Tongue (tissue), 3 donors: ENCODE measurements at places on chromosomes 12 and 14. TPM values are rescaled to one million over a fixed set of nuclear protein-coding genes. Genes with fewer than 3 reads are reported as not detected.

DNA sequence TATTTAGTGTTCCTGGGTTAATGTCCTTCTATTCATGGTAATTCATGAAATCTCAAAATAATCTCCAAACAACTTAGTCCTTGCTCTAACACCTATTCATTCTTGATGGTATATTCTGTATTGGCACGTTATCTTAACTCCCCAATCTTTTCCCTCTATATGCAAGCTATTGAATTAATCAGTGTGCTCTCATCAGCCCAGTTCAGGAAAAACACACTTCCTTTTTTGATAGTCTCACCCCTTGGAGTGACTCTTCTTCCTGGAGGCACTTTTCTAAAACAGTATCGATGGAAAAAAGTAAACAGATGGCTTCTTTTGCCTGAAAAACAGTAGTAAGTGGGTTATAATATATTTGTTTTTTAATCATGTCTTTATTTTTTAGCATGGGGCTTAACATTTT lies 28.6 kb downstream of the TULP3 start:
- no peak for DNase-seq

- no peak for DNase-seq
These were observed 30.0 kb downstream of the CEP83 start for GRCh38 chr12:94429633-94430032.

- DNase-seq, result no peak
These were observed 5.6 kb downstream of the WASHC4 start for GRCh38 chr12:105113094-105113493.

DNA sequence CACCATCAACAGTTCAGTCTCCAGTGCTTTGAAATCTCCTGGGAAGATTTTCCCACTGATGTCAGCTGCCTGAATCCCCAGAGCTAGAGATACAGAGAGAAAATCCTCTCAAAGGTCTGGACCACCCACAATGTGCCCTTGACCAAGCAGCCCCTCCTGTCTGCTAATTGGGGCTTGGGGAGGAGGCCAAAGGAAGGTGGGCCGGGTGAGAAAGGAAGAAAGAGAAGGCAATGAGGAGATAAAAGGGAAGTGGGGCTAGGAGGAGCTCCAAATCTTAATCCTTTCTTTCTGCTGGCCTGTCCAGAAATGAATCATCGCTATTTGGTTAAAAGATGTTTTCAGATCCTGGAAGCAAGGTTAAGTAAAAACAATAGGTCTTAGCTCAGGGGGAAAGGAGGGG lies 322.9 kb downstream of the BCL11B start:
- DNase-seq, result peak; percentile 22

DNA sequence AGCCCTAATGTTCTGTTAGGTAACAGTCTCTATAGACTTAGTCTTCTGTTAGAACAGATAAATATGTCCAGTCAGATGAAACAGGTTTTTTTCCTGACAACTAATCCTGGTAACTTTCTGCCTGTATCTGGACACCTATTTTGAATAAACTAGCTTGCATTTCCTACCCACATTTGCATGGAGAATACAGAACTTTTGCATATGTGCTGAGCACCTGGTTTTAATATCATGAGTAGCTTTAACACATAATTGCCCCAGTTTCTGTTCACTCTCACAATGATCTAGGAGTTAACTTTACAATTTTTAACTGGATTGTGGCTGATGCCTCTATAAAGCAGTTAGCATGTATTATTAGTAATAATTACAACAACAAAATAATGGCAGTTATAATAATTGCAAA lies 111.7 kb downstream of the KTN1 start:
- DNase-seq, result no peak

DNA sequence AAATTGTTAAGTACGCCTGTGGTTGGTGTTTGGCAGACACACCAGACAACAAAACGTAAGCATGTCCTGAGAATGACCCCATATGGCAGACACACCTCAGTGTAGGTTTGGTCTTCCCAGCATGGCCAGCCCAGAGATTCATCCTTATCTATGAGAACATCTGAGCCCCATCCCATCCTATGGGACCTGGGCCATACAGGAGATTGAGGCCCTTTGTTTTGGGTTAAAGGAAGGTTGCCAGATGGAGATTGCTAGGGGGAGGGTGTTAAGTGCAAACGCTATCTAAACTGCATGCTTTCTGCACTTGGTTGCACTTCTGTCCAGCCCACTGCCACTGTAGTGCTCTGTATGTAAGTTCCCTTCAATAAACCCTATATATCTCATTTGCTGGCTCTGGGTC lies 4.1 kb upstream of the PCNX4 start:
- no peak for DNase-seq

- DNase-seq, result no peak
These were observed 47.8 kb downstream of the MDM2 start for GRCh38 chr12:68855771-68856170.

DNA sequence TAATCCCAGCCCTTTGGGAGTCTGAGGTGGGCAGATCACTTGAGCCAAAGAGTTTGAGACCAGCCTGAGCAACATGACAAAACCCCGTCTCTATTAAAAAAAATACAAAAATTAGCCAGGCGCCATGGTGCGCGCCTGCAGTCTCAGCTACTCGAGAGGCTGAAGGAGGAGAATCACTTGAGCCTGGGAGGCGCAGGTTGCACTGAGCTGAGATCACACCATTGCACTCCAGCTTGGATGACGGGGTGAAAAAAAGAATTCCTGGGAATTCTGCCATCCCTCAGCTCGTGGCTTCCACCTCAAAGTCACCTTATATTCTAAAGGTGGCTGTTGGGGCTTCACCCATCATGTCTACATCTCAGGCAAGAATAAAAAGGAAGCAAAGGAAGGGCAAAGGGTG lies 12.9 kb downstream of the BCL2L14 start:
- DNase-seq, result no peak

DNA sequence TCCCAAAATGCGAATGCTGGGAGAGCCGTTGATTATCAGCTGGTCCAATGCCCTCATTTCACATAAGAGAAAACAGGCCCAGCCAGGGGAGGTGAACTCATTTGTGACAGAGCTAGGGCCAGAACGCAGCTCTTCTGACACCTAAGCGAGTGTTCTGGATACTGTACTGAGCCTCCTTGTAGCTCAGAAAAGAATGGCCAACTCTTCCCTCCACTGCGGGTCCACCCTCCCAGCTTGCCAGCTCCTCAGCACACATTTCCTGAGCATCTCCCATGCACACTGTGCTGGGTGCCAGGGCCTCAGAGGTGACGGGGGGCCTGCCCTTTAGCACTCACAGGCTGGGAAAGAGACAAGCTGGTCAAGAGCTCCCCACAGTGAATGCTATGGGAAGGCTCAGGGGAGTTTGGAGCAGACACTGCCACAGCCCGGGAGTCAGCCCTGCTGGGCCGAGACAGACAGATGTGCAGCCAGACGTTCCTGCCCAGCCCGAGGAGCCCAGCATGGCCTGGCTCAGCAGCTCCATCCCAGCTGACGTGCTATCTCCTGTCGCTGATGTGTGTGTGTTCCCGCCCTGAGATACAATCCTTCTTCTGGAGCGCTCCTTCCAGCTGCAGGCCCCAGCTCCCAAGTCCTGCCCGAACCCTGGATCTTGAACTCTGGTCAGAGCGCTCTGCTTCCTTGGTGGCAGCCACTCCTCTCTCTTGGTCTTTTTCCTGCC lies 3.5 kb downstream of the CMTM5 start:
- DNase-seq, result no peak

GRCh38 chr14:24956104-24956503 lies 93.8 kb downstream of the STXBP6 start:
- DNase-seq, result peak; percentile 39

DNA sequence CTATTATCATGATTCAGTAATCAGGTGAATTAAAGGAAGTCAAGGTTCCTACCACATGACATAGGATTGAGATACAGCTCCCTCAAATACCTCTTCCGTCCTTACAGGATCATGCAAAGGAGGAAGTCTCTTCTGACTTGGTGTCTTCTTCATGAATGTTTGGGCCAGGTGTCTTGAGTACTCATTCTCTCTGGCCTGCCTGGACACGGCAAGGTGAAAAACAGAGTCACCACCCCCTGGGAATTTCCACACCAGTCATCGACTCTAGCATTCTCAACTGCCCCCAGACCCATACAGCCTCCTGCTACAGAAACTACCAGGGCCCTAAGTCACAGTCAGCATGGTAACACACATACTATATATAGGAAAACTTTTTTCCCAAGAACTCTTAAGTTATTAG lies 44.9 kb upstream of the LTBP2 start:
- no peak for DNase-seq

The KRT78 gene
- total RNA-seq, result 64.7 TPM

The HCAR3 gene
- total RNA-seq, result 2.6 TPM

The SIX6 gene
- total RNA-seq, result not detected

The OR2AP1 gene
- not detected for total RNA-seq

The SIX4 gene
- total RNA-seq, result 30.6 TPM

The SERPINA3 gene
- 1.5 TPM for total RNA-seq
